ENCODE measurements at places on chromosomes 11 and 22.

GRCh38 chr11:86818462-86819192, 18.3 kb downstream of the PRSS23 start:
- peak; percentile 54 for DNase-seq

DNA sequence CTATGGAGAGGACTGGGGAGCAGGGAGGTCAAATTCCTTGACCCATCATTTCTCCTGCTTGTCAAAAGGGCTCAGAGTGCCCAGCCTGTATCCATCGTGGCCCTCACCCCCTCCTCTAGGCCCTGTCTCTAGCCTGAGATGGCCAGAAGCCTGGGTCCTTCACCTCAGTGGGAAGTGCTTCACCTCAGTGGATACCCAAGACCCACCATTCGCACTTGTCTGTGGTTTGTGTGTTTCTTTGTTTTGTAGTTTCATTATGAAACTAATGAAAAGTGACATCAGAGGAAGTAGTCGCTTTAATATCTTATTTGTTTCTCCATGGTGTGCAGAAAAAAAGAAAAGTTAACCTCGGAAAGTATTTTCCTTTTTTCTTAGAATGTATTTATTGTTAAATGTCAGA, 194.0 kb upstream of the CADM1 start:
- no peak for DNase-seq

DNA sequence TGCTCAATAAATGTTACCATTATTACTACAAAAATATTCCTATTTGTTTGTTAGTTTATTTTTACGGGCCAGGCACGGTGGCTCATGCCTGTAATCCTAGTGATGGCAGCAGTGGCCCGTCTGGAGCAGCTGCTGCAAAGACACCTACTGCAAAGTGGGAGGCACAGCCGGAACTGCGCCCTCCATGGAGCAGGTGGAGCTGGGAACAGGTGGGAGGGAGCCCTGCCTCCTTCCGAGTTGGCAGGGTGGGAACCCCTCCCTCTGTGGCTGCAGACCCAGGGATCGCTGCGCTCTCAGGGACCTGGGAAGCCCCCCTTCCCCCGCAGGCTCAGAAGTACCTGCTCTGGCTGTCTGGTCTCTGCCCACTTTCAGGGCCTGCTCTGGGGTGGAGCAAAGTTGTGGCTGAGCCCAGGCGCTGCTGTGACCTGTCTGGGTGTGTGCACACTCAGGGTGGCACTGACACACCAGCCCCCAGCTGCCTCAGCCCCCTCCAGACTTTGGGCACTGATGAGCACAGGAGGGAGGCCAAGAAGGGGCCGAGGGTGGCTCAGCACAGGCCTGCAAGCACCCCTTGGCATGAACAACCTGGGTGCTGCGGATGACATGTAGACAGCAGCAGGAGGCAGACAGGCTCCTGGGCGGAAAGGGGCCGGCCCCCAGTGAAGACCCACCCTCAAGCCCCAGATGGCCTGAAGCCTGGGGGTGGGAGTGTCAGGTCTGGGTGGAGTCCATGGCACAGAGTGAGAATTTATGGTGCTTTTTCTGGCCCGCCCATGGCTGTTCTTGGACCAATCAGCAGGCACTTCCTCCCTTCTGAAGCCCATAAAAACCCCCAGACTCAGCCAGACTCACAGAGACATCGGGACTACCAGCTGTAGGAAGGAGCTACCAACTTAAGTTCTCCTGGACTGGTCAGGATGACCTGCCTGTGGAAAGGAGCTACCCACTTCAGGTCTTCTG, 103.7 kb upstream of the CLMP start:
- DNase-seq, result no peak

- no peak for DNase-seq
Observed at GRCh38 chr22:49398115-49398514, 429.6 kb downstream of the BRD1 start.

DNA sequence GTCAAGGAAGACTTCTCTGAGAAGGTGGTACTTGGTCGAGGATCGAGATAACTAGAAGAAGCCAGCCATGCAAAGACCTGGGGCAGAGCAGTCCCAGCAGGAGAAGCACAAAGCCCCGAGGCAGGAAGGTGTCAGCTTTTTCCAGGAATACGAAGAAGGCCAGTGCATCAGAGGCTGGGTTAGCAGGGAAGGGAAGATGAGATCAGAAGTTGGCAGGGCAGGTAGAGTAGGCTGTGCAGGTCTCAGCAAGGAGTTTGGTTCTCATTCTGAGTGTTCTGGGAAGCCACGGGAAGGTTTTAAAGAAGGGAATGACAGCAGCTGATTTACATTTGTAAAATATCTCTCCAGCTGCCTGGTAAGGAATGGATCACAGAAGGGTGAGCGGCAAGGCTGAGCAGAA, 111.3 kb downstream of the TENM4 start:
- no peak for DNase-seq

DNA sequence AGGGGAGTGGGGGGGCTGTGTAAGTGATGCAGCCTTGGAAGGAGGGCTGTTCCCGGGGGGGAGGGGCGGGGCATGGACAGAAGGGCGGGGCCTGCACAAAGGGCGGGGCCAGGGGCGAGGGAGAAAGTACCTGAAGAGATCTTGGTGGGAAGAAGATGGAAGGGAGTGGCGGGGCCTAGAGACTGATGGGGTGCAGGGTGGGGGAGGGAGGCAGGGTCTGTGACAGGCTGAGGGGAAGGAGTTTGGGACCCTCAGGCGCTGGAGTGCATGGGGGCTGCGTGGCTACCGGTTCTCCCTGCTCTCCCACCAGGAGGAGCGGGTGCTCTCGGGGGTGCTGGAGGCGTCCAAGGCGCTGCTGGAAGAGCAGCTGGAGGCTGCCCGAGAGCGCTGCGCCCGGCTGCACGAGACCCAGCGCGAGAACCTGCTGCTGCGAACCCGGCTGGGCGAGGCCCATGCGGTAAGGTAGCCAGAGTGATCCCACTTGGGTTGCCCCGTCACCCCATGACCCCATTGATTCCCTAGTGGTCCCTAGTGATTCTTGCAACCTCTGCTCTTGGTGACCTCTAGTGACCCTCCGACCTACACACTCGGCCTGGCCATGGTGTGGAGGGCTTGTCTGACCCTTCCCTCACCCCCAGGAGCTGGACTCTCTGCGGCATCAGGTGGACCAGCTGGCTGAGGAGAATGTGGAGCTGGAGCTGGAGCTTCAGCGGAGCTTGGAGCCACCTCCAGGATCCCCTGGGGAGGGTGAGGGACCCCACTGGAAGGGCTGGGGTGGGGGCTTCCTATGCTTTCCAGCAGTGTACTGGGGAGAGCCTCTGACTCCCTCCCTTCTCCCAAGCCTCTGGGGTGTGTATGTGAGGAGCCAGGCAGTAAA, 3.1 kb downstream of the CCDC88B start:
- DNase-seq, result no peak

DNA sequence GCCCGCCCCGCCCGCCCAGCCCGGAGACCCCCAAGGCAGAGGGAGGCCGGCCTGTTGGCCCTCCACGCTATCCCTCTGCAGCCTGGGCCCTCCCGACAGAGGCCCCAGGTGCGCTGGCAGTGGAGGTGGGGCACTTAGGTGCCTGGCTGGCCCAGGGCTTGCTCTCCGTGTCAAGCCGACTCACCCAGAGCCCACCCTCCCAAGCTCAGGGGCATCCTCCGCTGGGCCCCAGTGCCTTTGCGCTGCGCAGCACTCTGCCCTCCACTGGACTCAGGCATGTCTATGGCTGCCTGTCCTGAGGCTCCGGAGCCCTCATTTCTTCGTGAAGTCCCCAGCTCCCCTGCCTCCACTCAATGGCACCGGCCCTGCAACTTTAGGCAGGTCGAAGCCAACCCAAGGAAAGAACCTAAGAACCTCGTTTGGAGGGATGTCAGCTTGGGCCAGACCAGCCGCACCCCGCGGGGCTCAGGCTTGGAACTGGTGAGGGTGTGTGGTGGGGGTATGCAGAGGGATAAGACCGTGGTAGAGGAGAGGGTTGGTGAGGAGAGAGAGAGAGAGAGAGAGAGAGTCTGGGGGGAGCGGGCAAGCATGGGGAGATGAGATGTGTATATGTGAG, 6.1 kb downstream of the SMIM45 start:
- no peak for DNase-seq

GRCh38 chr22:40898850-40899357, 37.0 kb upstream of the DNAJB7 start:
- peak; percentile 40 for DNase-seq

DNA sequence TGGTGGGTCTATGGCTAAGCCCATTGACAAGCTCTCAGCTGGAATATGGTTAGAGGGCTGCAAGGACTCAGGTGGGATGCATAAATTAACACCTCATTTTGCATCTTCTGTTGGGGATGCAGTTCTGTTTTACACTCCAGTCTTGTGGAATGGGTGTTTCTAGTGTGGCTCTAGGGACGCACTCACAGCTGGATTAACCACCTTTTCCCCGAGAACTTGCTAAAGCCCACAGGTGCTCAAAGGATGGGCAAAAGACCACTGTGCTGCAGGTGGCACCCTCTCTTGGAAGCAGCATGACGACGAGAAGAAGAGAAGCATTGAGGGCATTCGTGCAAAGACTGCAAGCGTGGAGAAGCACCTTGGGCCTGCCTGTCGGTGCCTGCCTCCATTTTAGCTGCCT, 6.9 kb downstream of the BARX2 start:
- DNase-seq, result no peak

- no peak for DNase-seq
Observed at GRCh38 chr22:45476814-45477213, 25.9 kb upstream of the FBLN1 start.

DNA sequence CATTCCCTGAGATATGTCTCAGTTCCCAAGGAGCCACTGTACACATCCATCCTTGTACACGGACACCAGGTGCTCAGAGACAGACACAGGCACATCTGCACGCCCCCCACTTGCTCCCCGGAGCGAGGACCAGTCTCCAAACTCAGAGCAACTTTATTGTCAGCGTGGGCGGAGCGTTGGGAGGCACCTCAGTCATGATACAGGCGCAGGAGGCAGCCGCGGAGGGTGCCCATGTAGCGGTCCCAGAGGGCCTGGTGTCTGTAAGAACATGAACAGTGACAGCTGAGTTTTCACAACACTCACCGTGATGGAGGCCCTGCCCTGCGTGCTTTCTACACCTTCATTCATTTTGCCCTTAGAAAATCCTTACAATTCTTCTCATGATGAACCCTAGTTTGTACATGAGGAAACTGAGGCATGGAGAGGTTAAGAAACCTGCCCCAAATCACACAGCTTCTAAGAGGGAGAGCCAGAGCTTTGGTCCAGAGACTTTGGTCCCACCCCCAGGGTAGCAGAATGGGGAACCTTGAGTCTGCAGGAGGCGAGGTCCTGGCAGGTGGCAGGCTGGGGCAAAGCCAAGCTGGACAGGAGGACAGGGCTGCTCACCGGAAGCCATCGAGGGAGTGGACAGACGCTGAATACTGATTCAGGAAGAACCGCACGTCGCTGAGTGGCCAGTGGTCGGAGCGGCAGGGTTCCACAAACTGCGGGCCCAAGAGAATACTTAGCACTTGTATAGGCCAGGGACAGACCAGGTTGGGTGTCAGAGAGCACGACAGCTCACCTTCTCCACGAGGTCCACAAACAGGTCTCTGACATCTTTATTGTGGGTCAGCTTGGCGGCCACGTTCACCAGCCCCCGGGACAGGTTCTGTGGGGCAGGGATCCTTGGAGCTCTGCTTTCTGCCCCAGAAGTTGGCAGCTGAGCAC, 4.2 kb downstream of the FIBP start:
- no peak for DNase-seq

- DNase-seq, result no peak
Observed at GRCh38 chr11:128921793-128922192, 20.9 kb downstream of the TP53AIP1 start.

DNA sequence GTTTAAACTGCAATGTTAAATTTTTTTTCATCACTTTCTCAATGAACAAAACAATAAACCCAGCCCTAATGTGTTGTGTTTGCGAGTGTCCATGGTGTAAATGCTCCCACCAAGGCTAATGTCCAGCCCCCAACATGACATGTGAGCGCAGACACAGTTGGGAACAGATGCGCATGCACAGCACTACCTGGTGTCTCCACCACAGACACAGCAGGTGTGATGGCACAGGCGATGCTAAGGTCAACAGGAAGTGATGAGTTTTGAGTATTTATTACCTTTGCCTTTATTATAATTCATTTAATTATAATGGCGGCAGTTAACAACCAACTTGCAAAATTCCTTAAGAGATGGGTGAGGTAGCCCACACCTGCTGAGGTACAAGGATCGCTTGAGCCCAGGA, 42.9 kb downstream of the MICAL3 start:
- DNase-seq, result no peak

- DNase-seq, result no peak
Observed at GRCh38 chr11:91470656-91471055, 754.0 kb upstream of the FAT3 start.

DNA sequence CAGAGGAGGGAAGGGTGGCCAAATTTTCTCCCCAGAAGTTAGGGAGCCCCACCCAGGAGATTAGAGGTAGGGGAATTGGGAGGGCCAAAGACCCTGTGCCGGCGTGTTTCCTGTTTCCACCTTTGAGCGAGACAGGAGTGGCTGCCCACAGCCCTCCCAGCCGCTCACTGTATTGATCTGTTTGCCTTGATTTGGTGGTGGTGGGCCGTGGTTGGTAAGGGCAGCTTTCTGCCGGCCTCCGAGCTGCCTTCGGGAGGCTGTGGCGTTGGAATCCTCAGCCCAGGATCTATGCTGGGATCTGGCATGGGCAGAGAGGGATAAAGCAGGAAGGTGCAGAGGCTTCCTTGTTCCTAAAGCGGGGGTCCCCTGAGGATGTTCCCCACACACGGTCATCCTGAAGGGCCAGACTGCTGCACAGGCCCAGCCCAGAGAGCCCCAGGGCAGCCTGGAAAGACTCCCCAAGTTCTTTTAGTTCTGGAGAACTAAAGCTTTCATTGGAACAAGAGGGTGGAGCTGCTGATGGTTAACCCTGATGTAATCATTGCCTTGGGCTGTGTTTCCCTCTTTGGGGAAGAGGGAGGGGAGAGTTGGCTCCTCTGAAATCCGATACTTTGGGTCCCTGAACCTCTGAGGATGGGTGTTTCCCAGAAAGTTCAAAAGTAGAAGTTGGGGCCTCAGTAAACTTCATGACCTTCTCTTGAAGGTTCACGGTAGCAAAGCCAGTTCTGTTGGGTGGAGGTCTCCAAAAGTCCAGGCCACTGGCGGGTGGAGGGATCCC, 7.2 kb downstream of the FAM83F start:
- no peak for DNase-seq

GRCh38 chr11:62752994-62753735, 795 bp downstream of the ZBTB3 start:
- DNase-seq, result no peak

DNA sequence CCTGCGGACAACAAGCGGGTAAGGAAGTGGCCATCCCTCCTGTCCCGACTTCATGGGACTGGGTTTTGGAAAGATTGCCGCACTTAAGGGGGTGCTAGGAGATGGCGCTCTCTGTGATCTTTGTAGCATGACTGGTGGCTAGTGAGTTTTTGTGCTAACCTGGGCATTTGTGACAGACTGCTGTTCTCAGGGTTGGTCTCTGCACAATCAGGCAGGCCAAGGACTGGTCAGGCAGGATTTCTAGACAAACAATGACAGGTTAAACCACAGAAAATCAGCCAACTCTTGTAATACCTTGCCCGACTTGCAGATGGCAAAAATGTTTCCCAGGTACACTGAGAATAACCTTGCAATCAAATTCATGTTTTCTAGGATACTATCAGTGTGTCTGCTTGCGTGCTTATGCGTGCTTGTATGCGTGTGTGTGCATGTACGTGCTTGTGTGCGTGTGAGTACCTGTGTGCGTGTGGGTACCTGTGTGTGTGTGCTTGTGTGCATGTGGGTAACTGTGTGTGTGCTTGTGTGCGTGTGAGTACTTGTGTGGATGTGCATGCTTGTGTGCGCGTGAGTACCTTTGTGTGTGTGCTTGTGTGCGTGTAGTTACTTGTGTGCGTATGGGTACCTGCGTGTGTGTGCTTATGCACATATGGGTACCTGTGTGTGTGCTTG, 25.6 kb upstream of the SORL1-AS1 start:
- DNase-seq, result no peak

GRCh38 chr11:110530900-110531741, 101.4 kb downstream of the FDX1 start:
- no peak for DNase-seq

- no peak for DNase-seq
Observed at GRCh38 chr11:117833401-117833891, 8.9 kb upstream of the FXYD2 start.
